HFFc6 (cell line): ENCODE measurements at places on chromosomes 2 and 18. TPM values are rescaled to one million over a fixed set of nuclear protein-coding genes. Genes with fewer than 3 reads are reported as not detected.

GRCh38 chr2:143550500-143550899, 421.3 kb downstream of the ARHGAP15 start:
- H3K4me3 ChIP-seq: no peak overlapping the region
- DNase-seq: no peak
- no peaks in the 10 kb centered on the region; the same call in 1 of the 2 replicates for H3K27me3 ChIP-seq
- no peaks in the 10 kb centered on the region for H3K36me3 ChIP-seq

GRCh38 chr18:42623935-42624334, 491.6 kb downstream of the RIT2 start:
- no peak overlapping the region for H3K4me3 ChIP-seq
- no peaks in the 10 kb centered on the region for H3K4me1 ChIP-seq
- H3K36me3 ChIP-seq: no peaks in the 10 kb centered on the region
- H3K27me3 ChIP-seq: no peaks in the 10 kb centered on the region; the same call in 1 of the 2 replicates

- no peak for DNase-seq
- peaks cover 11% of the 10 kb centered on the region for H3K4me1 ChIP-seq
- H3K27me3 ChIP-seq: no peaks in the 10 kb centered on the region
- no peak overlapping the region for H3K4me3 ChIP-seq
Measured at GRCh38 chr18:8254654-8255053, 354.6 kb upstream of the RAB12 start.

- H3K4me3 ChIP-seq: no peak overlapping the region
- no peaks in the 10 kb centered on the region; the same call in none of the 2 replicates for H3K27me3 ChIP-seq
- DNase-seq: no peak
- no peak overlapping the region for H3K27ac ChIP-seq
- H3K4me1 ChIP-seq: no peaks in the 10 kb centered on the region
Measured at GRCh38 chr2:30704309-30705020, 102.8 kb downstream of the CAPN13 start.

- H3K27ac ChIP-seq: no peak overlapping the region
- no peaks in the 10 kb centered on the region for H3K36me3 ChIP-seq
- H3K4me3 ChIP-seq: no peak overlapping the region
- no peak for DNase-seq
- no peaks in the 10 kb centered on the region for H3K27me3 ChIP-seq
Measured at GRCh38 chr2:81976998-81977397, 1672.4 kb upstream of the LRRTM1 start.

GRCh38 chr2:75403991-75404428, 156.7 kb downstream of the EVA1A start:
- H3K27ac ChIP-seq: no peak overlapping the region
- H3K4me3 ChIP-seq: no peak overlapping the region
- peak; percentile 55 for DNase-seq
- H3K27me3 ChIP-seq: peaks cover 27% of the 10 kb centered on the region

DNA sequence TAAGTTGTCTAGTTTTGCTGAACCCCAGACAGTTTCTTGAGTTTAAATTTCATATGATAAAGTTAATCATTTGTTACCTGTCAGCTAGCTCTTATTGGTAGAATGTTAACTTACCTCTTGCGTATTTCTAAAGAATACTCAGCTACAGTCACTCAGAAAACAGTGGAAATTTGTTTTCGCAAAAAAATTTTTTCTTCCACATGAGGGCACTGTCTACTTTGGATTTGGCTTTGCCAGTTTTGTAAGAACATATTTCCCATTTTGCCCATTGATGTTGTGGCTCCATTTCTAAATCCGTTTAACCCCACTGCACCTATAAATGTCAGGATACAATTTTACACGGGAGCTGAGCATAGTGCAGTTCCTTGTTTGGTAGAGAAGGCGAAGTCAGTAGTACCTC, 19.1 kb upstream of the GCFC2 start:
- H3K4me1 ChIP-seq: no peaks in the 10 kb centered on the region
- H3K4me3 ChIP-seq: no peak overlapping the region
- DNase-seq: peak; percentile 9
- no peak overlapping the region for H3K27ac ChIP-seq
- peaks cover 11% of the 10 kb centered on the region for H3K27me3 ChIP-seq

DNA sequence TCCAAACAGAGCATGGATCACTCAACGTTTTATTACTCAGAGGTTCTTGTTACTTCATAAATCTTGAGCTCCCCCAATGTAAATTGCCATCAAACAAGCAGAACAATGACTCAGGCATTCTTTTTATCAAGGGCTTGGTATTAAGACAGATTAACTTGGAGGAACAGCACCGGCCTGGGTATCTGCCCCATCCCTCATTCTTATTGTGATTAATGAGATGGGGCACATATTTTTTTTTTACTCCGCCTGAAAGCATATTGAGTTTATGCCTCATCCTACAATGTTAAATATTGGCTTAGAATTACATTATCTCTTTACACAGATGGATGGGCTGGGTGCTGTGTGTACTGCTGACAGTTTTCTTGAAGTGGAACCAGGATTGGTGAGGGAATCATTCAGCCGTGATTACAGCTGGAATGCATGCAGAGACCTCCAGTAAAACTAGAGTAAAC, 387.3 kb downstream of the CLIP4 start:
- peaks cover 2% of the 10 kb centered on the region for H3K27me3 ChIP-seq
- H3K36me3 ChIP-seq: no peaks in the 10 kb centered on the region
- H3K4me1 ChIP-seq: peaks cover 10% of the 10 kb centered on the region; the same call in 1 of the 2 replicates
- peak; percentile 48 for DNase-seq
- no peak overlapping the region for H3K27ac ChIP-seq

DNA sequence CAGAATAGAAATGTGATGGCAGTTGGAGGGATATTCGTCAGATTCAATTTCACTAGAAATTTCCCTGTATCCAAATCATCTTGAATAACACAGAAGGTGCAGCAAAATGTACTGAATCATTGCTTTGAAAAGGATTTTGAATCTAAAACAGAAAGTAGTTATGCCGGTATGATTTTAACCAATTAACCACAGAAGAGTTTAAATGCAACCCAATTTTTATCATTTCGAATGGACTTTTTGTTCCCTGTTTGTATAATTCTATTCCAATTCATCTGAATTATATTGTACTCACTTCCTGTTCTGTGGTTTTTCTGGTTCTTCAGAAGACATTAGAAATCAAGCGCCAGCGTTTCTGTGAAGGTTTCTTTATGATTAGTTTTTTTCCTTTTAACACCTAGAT, 190.4 kb downstream of the MYO3B start:
- no peak overlapping the region for H3K27ac ChIP-seq
- H3K4me3 ChIP-seq: no peak overlapping the region
- H3K27me3 ChIP-seq: peaks cover 6% of the 10 kb centered on the region; the same call in 1 of the 2 replicates

DNA sequence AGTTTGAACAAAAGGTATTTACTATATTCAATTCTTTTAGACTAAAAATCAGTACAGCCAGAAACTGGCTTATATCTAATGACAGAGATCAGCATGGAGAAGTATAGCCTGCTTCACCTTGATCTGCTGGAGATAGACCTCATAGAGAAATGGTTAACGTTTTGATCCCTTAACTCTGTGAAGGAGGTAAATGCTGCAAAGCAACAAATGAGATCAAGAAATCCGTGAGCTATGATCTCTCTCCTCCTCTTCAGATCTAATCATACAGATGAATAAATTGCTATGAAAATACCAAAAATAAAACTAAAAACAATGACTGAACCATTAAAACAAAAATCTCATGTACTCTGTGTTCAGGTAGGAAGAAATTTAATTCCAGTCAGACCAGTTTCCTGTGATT, 42.8 kb downstream of the KLHL14 start:
- H3K27ac ChIP-seq: no peak overlapping the region
- no peaks in the 10 kb centered on the region for H3K36me3 ChIP-seq
- H3K4me1 ChIP-seq: no peaks in the 10 kb centered on the region
- DNase-seq: no peak

- H3K4me3 ChIP-seq: no peak overlapping the region
- peaks cover 2% of the 10 kb centered on the region; the same call in 1 of the 2 replicates for H3K27me3 ChIP-seq
- peaks cover 21% of the 10 kb centered on the region for H3K4me1 ChIP-seq
- H3K27ac ChIP-seq: no peak overlapping the region
- H3K36me3 ChIP-seq: peaks cover 73% of the 10 kb centered on the region
Measured at GRCh38 chr2:135072125-135072997, 20.3 kb downstream of the RAB3GAP1 start.

- H3K4me3 ChIP-seq: peak overlapping the region; percentile 87
- H3K27me3 ChIP-seq: peaks cover 22% of the 10 kb centered on the region
- no peak overlapping the region for H3K27ac ChIP-seq
- H3K4me1 ChIP-seq: peaks cover 35% of the 10 kb centered on the region
Measured at GRCh38 chr18:63320975-63321265, 1.4 kb upstream of the BCL2 start.

DNA sequence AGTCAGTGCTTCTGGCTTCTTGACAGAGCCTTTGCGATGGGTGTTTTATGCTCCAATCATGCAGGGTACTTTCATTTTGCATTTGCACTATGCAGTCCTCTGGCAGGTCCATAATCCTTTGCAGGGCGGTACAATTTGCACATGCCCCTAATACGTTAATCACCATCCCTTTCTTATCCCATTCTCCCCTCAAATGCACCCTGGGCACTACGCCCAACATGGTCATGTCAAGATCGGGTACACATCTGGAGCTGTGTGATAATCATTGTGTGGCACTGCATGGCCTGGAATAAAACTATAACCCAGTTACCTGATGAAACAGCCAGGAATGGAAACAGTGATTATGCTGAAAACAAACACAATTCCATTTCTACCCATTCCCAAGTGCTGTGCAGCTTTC, 27.7 kb downstream of the LOXHD1 start:
- no peaks in the 10 kb centered on the region for H3K4me1 ChIP-seq
- H3K27me3 ChIP-seq: peaks cover 28% of the 10 kb centered on the region
- no peaks in the 10 kb centered on the region for H3K36me3 ChIP-seq
- H3K4me3 ChIP-seq: no peak overlapping the region

GRCh38 chr2:241841181-241842066, 17.3 kb downstream of the PDCD1 start:
- peaks cover 36% of the 10 kb centered on the region for H3K27me3 ChIP-seq
- no peaks in the 10 kb centered on the region for H3K36me3 ChIP-seq
- no peaks in the 10 kb centered on the region for H3K4me1 ChIP-seq

- DNase-seq: no peak
- H3K4me3 ChIP-seq: no peak overlapping the region; the same call in 1 of the 2 replicates
- H3K27ac ChIP-seq: no peak overlapping the region
Measured at GRCh38 chr2:99656994-99657393, 167.2 kb upstream of the REV1 start.

DNA sequence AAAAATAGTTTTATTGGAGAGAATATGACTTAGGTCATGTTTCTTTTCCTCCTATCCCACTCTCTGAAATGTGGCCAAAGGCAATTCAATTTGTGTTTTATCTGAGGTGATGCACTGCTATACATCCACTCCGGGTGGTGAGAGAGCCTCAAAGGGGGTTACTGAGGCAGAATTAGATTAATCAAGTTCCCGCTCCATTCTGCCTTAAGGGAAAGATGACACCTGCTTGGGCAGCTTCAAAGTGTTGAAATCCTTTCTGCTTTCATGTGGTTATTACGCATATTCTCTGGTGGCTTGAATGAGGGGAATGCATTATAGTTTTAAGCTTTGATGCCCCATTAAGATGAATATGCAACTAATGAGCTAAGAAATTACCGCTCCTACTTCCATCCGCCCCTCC, 213.0 kb upstream of the TMEFF2 start:
- H3K4me1 ChIP-seq: no peaks in the 10 kb centered on the region
- H3K36me3 ChIP-seq: peaks cover 5% of the 10 kb centered on the region; the same call in 1 of the 2 replicates
- no peak overlapping the region for H3K4me3 ChIP-seq
- no peaks in the 10 kb centered on the region for H3K27me3 ChIP-seq
- DNase-seq: no peak

DNA sequence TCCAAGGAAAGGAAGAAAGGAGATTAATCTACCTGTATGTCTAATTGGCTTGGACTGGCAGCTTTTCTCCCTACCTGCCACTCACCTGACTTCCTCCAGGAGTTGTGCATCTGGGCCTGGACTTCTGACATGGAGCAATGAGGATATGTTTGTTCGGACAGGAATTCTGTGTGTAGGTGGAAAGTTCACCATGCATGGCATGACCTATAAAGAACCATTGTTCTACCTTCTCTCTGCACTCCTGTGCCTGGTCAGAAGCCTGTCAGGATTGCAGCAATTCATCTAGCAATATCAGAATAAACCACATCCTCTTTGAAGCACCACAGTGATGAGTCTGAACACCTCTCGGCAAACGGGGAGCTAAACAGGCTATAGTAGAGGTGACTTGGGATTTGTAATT, 20.8 kb downstream of the CCDC85A start:
- H3K36me3 ChIP-seq: peaks cover 52% of the 10 kb centered on the region
- no peak overlapping the region for H3K4me3 ChIP-seq
- H3K4me1 ChIP-seq: peaks cover 89% of the 10 kb centered on the region
- no peaks in the 10 kb centered on the region for H3K27me3 ChIP-seq

DNA sequence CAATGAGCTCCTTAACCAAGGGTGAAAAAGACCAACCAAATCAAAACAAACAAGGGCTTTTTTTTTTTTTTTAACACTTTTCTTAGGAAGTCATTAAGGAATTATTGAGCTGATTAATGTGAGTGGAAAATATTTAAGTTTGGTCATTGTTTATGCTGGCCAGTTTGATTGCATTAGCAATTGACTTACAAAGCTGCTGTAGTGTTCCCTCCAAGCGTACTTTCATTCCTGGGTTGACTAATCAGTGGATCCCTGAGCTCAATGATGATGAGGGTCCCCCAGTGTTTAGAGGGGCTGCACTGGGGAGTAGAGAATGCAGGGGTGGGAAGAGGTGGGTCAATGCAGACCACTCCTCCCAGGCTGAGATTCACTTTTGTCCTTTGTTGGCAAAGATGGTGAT, 119.3 kb downstream of the PRKCE start:
- peaks cover 18% of the 10 kb centered on the region for H3K4me1 ChIP-seq
- no peak for DNase-seq

DNA sequence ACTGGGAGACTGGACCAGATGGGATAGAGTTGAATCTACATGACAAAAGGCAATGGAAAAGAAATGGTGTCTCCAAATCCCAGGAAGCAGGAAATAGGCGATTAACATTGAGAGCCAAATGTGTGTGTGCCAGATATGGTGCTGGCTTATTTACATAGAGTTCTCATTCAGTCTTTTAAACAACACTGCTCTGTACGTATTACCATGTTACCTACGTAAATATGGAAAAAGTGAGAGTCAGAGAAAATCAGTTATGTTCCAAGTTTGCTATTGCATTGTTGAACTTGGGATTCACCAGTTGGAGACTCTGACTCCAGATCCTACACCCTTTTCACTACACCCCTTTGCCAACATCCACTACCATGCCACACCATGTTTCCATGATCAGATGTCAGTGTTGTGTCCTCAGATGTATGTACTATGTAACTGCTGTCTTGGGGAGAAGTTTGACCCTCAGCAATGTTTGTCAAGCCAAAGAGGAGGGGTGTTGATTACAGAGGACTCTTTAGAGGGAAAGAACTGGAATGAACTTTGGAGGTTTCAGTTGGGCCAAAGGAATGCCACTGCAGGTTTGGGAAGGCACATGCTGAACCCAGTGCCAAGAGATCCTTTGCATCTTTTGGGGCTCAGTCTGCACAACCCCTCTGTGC, 19.6 kb upstream of the GREB1 start:
- no peak overlapping the region for H3K4me3 ChIP-seq
- H3K4me1 ChIP-seq: no peaks in the 10 kb centered on the region
- no peak overlapping the region for H3K27ac ChIP-seq
- peaks cover 51% of the 10 kb centered on the region for H3K27me3 ChIP-seq
- DNase-seq: no peak
- H3K36me3 ChIP-seq: no peaks in the 10 kb centered on the region

ITSN2 gene
- 26.7 to 30.6 TPM (median 27.5 TPM) in 3 replicates for total RNA-seq

RPRM gene
- not detected in 3 replicates for total RNA-seq

CEP192 gene
- total RNA-seq: 15.9 and 19.4 TPM in 2 replicates

ODC1 gene
- 121 to 157 TPM (median 155 TPM) in 3 replicates for total RNA-seq

MFSD6 gene
- total RNA-seq: 3.3 and 9.0 TPM in 2 replicates

CD302 gene
- 1.7 to 3.7 TPM (median 2.4 TPM) in 3 replicates for total RNA-seq

IGFBP5 gene
- total RNA-seq: 67.3 to 119 TPM (median 105 TPM) in 3 replicates

CKAP2L gene
- total RNA-seq: 11.9 to 35.7 TPM (median 26.2 TPM) in 3 replicates

TNFRSF11A gene
- total RNA-seq: not detected in 3 replicates

PLA2R1 gene
- total RNA-seq: 3.0 to 5.2 TPM (median 4.9 TPM) in 3 replicates

NOL4 gene
- total RNA-seq: not detected in 2 replicates

GPR75 gene
- total RNA-seq: 1.2 to 1.5 TPM (median 1.3 TPM) in 3 replicates

CAVIN2 gene
- 2.8 and 13.9 TPM in 2 replicates for total RNA-seq

POMC gene
- not detected in 3 replicates for total RNA-seq

UBE2F gene
- total RNA-seq: 50.0 to 55.1 TPM (median 54.1 TPM) in 3 replicates

PDE11A gene
- total RNA-seq: 1.3 to 3.6 TPM (median 2.3 TPM) in 3 replicates

SCG2 gene
- total RNA-seq: 0.23 to 1.5 TPM (median 1.0 TPM) in 3 replicates

LYPD1 gene
- 1.5 to 10.3 TPM (median 2.5 TPM) in 3 replicates for total RNA-seq
